ENCODE measurements at places on chromosomes 6 and 20. TPM values are rescaled to one million over a fixed set of nuclear protein-coding genes. Genes with fewer than 3 reads are reported as not detected.

PNPLA1 gene
- total RNA-seq = not detected

ADGRF4 gene
- total RNA-seq = not detected

UST gene
- 8.9 TPM for total RNA-seq

NINL gene
- total RNA-seq = 9.0 TPM

OR12D3 gene
- not detected for total RNA-seq

PTPRK gene
- total RNA-seq = 56.7 TPM

C20orf141 gene
- not detected for total RNA-seq

USP49 gene
- 0.65 TPM for total RNA-seq

PABPC1L gene
- total RNA-seq = 4.9 TPM

VIP gene
- not detected for total RNA-seq

SLC2A4RG gene
- 58.7 TPM for total RNA-seq

ANGPT4 gene
- not detected for total RNA-seq

GPLD1 gene
- total RNA-seq = 0.26 TPM

BMP7 gene
- not detected for total RNA-seq

CST5 gene
- 0.13 TPM for total RNA-seq

MAK gene
- 0.24 TPM for total RNA-seq

PPARD gene
- 21.2 TPM for total RNA-seq

C20orf202 gene
- total RNA-seq = not detected

RGS17 gene
- 12.4 TPM for total RNA-seq

OR2H2 gene
- not detected for total RNA-seq

ETV7 gene
- 0.48 TPM for total RNA-seq

FRS3 gene
- total RNA-seq = 2.1 TPM

FRK gene
- total RNA-seq = 0.52 TPM
